Uterus (tissue), 4 donors: ENCODE measurements at places on chromosomes 11 and 22. TPM values are rescaled to one million over a fixed set of nuclear protein-coding genes. Genes with fewer than 3 reads are reported as not detected.

GRCh38 chr11:58656348-58656747, 33.9 kb downstream of the CNTF start:
- no peaks in the 10 kb centered on the region for H3K27me3 ChIP-seq
- no peaks in the 10 kb centered on the region for H3K36me3 ChIP-seq
- no peaks in the 10 kb centered on the region for H3K4me1 ChIP-seq

GRCh38 chr11:1921574-1922141, 2.2 kb downstream of the TNNT3 start:
- peak; percentile 73 for DNase-seq
- no peak overlapping the region for H3K4me3 ChIP-seq
- H3K36me3 ChIP-seq: no peaks in the 10 kb centered on the region
- no peaks in the 10 kb centered on the region for H3K4me1 ChIP-seq
- peak overlapping the region; percentile 83 for H3K27ac ChIP-seq

SGSM1 gene
- total RNA-seq: 3.7 TPM

POU2F3 gene
- total RNA-seq: not detected

OR56A1 gene
- total RNA-seq: 0.12 TPM
